ENCODE measurements at places on chromosomes 12 and 14.

DNA sequence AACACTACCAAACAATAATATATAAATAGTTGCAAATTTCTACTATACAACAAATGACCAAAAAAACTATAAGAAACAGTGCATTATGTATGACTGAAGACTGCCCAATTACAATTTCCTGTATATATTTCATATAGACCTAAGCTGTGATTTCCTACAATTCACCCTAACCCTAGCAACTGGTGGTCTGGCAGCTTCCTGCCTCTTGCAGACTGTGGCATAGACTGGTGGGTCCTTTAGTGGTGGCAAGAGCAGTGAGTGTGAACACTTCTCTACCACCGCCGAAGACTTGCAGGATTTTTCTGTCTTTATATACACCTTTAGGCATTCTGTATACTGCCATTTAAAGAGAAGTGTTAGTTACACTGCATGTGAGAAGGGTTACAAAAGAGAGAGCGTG is 43.6 kb upstream of the CMAS start:
- no peak for DNase-seq

DNA sequence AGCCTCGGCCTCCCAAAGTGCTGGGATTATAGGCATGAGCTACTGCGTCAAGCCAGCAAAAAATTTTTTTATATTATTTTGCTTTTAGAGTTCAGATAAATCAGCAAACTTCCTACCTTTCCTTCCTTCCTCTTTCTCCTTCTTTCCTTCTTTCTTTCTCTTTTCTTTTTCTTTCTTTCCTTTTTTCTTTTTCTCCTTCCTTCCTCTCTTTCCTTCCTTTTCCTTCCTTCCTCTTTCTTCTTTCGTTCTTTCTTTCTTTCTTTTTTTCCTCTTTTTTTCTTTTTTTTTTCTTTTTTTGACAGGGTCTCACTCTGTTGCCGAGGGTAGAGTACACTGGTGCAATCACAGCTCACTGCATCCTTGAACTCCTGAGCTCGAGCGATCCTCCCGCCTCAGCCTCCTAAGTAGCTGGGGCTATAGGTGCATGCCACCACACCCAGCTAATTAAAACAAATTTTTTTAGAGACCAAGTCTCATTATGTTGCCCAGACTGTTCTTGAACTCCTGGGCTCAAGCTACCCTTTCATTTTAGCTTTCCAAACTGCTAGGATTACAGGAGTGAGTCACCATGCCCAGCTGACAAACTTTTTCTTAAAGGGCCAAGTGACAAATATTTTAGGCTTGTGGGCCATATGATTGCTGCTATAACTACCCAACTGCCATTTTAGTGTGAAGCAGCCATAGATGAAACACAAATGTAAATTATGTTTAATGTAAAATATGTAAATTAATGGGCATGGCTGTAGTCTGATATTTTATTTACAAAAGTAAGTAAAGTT is 7.1 kb upstream of the WASHC4 start:
- DNase-seq = no peak

GRCh38 chr14:36941783-36942521 is 230.5 kb downstream of the SLC25A21 start:
- DNase-seq = peak; percentile 14

DNA sequence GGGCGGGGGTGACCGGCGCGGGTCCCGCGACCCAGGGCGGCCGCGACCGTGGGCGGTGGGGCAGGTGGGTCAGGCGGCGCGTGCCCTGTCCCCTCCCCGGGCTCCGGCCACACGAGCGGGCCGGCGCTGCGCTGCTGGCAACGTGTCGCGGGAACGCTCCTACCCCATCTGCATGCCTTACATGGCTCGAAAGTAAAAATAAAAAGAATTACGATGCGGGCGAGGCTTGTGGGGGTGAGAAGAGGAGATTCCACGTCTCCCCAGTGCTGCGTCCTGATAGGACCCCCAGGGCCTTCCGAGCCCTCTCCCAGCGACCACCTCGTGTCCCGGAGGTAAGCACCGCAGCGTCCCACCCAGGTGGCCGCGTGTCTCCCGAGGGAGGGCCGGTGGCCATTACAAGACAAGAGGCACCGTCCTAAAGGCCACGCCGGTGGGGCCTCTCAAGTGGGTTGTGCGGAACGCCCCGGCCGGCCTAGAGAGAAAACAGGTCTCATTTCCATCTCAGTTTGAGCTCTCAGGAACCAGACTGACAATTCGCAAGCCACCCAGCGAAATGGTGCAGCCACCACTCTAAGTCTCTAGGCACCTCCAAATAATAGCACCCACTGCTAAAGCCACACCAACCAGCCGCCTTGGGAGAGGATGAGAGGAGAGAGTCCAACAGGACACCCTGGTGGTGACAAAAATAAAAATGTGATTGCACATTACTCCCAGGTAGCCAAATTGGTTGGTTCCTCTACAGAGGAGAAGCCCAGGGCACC is 612 bp upstream of the FOXN3 start:
- DNase-seq = peak; percentile 72

DNA sequence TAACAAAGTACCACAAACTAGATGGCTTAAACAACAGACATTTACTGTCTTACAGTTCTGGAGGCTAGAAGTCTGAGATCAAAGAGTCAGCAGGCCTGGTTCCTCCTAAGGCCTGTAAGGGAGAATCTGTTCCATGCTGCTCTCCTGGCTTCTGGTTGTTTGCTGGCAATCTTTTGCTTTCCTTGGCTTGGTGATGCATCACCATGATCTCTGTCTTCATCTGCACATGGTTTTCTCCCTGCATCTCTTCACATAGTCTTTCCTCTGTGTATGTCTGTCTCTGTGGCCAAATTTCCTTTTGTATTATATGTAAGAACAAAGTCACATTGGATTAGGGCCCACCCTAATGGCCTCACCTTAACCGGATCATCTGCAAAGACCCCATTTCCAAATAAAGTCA is 168.5 kb downstream of the CAPZA3 start:
- DNase-seq = no peak
